Stimulated activated CD4-positive, alpha-beta T cell treated with anti-CD3 and anti-CD28 coated beads, Interleukin-4, amount 100 ng/mL, for 1 hour (primary cell): ENCODE measurements at places on chromosomes 5 and 9.

GRCh38 chr9:26813247-26813646 lies 79.4 kb downstream of the CAAP1 start:
- DNase-seq, result no peak

GRCh38 chr9:105901514-105902109 lies 207.3 kb downstream of the TMEM38B start:
- no peak for DNase-seq

DNA sequence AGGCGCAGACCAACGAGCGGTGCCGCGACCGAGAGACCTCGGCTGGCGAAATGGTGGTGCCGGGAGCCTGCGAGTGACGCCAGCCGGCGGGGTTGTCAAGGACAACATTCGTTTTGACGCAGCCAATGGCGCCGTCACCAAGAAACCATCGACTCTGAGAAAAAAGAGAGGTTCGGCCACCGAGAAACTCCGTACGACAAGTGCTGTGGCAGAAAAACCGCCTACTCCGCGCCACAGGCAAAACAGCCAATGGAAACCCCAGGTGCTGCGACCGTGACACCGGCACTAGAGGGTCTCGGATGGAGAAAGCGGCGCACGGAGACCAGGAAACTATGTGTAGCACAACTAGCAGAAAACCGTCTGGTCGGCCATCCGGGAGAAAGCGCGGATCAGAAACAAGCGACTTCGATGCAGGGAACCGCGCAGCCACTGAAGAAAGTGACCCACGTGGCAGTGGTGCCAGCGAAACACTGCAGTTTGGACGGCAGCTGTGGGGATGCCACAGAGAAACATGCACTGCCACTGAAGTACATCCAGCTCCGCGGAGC lies 88.8 kb downstream of the ANXA2R start:
- DNase-seq, result peak; percentile 66

DNA sequence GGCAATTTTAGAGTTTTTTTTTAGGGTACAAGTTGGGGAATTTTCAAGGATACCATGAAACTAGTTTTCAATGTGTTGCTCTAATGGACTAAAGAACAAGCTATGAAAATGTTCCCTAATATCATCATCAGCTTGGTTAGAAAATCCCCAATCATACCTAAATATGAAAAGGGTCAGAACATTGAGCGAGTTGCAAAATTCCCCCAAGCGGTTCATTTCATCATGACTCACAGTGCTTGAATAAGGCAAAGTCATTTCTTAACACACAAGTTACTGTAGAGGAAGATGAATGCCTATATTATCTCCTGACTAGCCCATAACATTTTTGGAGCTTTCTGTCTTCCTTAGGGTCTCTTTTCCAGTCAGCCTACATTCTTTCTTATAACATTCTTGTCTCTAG lies 62.7 kb downstream of the ST8SIA4 start:
- no peak for DNase-seq

- DNase-seq, result no peak
Observed at GRCh38 chr5:39896104-39896503, 471.3 kb upstream of the DAB2 start.

- no peak for DNase-seq
Observed at GRCh38 chr9:126595982-126596381, 17.7 kb upstream of the LMX1B start.

DNA sequence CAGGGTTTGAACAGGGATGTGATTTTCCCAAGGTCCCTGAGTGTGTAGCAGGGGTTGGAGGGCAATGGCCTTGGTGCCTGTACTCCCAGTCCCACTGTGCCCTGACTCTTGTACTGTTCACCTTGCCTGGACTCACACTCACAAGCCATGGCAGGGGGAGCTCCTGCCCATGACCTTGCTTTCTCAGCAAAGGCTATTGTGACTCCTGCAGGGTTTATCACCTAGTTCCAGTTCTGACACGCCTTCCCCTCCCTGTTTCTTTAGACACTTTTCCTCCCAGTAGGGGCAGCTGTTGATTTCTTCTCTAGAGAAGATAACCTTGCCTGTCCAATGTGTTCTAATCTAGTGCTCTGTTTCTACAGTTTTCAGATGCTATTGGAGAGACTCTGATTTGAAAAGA lies 139.5 kb downstream of the FSTL4 start:
- no peak for DNase-seq

GRCh38 chr9:35272989-35273388 lies 111.2 kb downstream of the UNC13B start:
- no peak for DNase-seq

DNA sequence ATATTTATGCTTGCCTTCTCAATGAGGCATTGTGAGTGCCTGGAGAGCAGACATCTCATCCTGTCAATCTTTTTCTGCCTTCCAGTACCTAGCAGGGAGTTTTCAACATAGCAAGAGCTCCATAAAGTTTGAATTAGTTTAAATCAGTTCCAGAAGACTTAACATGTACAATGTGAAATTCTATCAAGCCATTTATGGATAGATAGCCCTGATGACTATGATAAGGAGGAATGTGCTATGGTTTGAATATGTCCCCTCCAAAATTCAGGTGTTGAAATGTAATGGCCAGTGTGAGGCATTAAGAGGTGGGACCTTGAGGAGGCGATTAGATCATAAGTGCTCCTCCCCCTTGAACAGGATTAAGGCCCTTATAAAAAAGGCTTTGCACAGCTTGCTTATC lies 306.9 kb upstream of the SMARCA2 start:
- DNase-seq, result no peak

GRCh38 chr5:54317511-54318260 lies 7.3 kb upstream of the ARL15 start:
- DNase-seq, result no peak

DNA sequence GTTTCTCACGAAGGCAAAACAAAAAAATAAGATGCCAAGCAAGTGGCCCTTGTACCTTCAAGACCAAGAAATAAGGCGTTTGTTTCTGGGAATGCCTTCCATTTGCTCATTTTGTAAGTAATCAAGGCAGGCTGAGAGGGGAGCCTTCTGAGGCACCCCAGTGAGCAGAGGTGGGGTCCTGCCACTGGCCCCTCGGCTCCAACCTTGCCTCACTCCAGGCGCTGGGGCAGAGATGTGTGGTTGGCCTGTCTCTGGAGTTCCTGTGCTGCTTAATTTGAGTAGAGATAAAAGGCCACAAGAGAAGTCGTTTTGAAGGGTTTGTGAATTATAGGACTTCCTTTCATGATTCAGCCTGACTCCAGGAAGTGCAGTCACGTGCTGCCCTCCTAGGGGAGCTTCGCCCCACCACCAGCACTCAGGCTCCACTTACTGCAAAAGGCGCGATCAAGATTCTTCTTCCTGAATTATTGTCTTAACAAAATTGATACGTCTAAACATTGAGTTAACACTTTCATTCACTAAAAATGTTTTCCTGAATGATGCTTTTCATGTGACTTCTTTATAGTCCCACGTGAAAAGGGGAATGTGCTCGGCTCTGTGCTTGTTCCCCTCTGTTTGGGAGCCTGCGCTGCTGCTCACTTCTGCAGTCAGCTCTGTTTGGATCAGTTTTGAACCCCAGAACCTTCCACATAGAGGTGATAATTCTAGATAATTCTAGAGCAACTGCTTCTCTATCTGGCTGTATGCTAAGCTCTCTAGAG lies 13.7 kb downstream of the SYK start:
- DNase-seq, result peak; percentile 15

DNA sequence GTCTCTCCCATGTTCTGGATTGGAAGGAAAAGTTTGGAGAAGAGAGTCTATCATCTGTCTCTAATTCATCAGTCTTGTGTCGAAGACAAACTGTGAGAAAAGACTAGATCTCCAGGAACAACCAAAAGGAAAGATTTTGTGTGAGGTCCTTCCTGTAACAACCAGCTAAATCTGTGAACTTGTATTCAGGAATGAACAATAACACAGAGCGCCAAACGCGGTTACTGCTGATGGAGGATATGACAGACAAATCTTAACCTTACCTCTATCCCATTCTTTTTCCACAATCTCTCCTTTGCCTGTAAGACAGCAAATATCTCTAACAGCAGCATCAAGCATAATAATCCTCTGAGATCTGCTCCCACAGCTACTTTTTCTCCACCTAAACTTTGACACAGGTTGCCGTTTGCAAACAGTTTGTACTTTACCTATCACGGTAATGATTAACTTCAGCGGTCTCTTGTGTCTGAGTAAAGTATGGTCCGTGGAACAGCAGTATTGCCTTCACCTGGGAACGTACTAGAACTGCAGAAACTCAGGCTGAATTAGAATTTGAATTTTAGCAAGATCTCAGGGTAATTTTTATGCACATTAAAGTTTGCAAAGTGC lies 387.6 kb downstream of the ELAVL2 start:
- DNase-seq, result no peak

- no peak for DNase-seq
Observed at GRCh38 chr5:155254399-155254798, 240.8 kb downstream of the KIF4B start.

GRCh38 chr9:89864731-89865130 lies 259.9 kb downstream of the GADD45G start:
- no peak for DNase-seq

DNA sequence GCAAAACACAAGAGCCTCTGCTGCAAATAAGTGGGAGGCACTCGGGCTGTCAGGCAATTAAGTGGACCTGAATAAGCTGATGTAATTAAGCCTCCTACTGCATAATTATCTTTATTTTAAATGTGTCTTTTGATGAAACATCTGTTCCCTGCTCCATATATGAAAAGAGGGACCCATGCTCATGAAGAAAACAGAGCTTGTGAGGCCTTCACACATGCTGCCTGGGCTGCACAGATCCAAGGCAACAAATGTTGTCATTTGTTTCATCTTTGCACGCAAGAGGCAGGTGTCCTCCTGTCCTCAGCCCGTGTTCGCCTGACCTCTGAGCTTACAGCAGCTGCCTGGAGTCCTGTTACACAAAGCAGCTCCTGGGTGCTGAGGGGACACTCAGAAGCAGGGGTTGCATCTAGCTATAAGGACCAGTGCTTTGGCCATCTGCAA lies 381.1 kb downstream of the ZNF608 start:
- no peak for DNase-seq

DNA sequence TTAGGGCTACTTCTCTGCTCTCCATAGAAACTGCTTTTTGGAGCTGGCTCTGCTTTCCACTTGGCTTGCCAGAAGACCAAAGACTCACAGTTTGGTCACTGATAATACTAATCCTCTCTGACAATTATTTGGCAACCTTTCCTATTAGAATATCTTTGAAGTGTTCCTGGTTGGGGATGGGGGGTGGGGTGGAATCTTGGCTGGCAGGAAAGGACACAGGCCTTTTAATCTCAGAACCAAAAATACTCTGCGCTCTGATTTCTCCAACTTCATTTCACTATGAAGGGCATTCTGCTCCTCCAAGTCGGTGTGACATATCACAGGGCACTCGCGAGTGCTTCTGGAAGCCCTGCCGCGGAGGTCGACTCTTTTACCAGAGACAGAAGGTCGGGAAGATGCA lies 1329.0 kb upstream of the WWC1 start:
- DNase-seq, result no peak

- DNase-seq, result no peak
Observed at GRCh38 chr9:89185980-89186379, 7.4 kb upstream of the SHC3 start.

- DNase-seq, result no peak
Observed at GRCh38 chr5:179923436-179923835, 15.7 kb upstream of the TBC1D9B start.

GRCh38 chr5:177131019-177131320 lies 2.6 kb upstream of the NSD1 start:
- no peak for DNase-seq

DNA sequence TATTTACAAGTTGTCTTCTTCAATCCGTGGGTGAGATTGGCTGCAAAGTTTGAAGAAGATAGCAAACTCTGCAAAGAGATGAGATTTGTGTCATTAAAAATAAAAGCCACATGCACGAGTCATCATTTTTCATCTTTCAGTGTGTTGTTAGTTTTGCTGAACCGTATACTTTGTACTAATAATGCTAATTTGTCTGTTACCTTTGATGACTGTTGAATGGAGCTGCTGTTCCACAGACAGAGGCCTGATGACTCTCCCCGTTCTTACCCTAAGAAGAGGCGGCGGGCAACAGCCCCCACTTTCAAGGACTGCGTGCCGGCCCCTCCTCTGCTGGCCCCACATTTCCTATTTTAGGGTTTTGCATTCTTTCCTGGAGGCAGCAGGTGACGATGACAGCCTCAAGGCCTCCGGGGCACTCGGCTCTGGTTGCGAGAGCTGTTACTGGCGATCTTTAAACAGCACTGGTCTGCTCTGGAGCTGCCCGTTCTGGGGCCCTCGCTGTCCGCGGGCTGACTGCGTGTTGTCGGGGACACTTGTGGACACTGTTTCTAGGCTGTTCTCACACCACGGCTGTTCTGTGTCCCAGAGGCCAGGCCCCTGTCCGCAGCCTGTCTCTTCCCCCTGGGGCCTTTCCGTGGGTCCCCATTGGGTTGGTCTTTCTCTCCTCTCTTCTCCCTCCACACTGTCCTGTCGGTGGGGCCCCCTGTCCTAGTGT lies 35.1 kb downstream of the NDUFS6 start:
- DNase-seq, result no peak

GRCh38 chr9:123113185-123113584 lies 79.7 kb downstream of the GPR21 start:
- no peak for DNase-seq
